Activated naive CD8-positive, alpha-beta T cell treated with anti-CD3 and anti-CD28 coated beads for 36 hours (primary cell): ENCODE measurements at places on chromosomes 1 and 21.
A peak's percentile ranks its signal among the peaks of the same experiment; 100 is the strongest.

GRCh38 chr1:64624808-64625207 is 120.1 kb upstream of the RAVER2 start:
- no peak for DNase-seq

GRCh38 chr1:8474369-8474768 is 156.5 kb downstream of the SLC45A1 start:
- DNase-seq: no peak

DNA sequence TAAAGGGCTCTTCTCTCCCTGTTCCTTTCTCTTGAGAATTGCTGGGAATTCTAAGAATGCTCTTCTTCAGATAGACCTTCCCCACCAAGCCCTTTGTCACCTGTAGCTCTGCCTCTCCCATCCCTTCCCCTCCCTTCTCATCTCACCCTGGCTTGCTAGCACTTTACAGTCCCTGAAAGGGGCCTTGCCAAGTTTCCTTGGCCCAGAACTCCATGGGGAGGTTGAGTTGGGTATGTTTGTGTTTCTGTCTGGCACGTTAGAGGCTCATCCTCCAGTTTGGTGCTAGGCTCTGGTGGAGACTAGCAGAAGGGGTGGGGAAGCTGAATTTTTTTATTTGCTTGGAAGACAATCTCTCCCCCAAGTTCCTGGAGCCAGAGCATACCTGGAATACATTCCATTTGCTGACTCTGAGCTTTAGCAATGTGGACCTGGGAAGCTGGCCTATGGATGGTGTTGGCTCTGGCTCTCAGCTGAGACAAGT is 4.9 kb downstream of the CGN start:
- no peak for DNase-seq

DNA sequence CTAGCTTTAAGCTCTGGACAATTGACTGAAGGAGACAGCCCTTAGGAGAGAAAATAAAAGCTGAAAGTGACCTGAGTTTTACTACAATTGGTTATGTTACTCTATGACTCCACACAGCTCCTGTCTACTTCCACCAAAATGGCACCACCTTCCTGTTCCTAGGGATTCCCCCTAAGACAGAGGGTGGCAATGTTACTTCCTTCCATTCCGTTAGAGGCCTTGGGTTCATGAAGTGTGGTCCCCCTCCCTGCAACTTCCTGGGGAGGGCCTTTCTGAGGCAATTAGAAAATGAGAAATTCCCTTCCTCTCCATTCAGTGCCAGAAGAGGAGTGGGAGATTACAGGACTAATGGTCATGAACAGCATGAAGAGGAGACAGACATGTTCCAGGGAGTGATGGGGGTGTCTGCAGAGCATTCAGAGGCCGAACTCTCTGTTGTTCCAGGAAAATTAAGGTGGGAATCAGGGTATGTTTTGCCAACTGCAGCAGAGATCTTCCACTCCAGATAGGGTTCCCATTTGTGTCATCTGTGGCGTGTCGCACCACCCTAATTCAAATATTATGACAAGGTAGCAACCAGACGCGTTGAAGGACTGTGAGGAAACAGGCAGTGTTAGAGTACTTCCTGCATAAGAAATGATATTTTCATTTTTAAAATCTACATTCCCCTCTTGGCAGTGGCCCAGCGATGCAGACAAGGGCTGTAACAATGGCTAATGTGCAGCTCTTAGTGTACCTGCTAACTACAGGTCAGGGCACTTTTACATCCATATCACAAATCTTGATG is 53.1 kb upstream of the TRIM67 start:
- no peak for DNase-seq

DNA sequence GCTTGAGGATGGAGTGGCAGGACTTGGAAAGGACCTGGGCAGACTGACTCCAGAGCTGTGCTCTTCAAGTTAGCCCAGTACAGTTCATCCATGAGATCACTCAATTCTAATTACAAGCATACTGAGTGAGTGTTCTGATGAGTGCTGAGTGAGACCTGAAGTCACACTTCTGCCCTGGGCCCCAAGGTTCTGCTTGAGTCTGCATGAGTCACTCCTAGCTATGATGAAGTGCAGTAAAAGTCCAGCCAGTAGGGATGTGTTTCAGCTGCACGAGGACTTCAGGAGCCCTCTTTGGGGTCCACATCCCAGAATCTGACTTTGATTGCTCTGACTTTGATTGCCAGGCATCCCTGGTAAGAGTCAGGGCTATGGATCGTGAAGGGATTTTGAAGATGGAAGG is 35.8 kb downstream of the PLEKHA6 start:
- peak; percentile 47 for DNase-seq

- no peak for DNase-seq
Measured at GRCh38 chr1:37096523-37096922, 62.2 kb upstream of the GRIK3 start.

- DNase-seq: no peak
Measured at GRCh38 chr1:109500941-109501381, 7.1 kb downstream of the CYB561D1 start.

GRCh38 chr1:97078872-97079271 is 357.3 kb downstream of the PTBP2 start:
- DNase-seq: no peak

DNA sequence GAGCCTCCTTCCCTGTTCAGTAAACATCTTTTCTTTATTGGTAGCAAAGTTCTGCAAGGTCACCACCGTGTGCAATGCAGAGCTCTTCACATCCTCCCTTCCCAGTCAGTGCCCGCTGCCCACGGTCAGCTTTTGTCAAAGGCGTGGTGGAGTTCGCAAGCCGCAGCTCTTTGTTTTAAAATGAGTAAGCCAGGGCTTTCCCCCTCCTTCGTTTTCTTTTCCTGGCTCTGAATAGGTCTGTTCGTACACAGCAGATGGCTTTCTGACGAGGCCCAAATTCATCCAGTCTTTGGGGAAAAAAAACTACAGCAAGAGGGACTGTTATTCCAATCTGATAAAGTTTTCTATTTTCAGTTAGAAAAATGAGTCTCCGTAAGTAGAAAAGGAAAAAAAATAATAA is 153.2 kb downstream of the LRIG2 start:
- DNase-seq: no peak

GRCh38 chr1:116067566-116067890 is 43.7 kb upstream of the MAB21L3 start:
- no peak for DNase-seq

- DNase-seq: no peak
Measured at GRCh38 chr1:1281533-1282321, 1.5 kb downstream of the SCNN1D start.

- DNase-seq: no peak
Measured at GRCh38 chr1:210448297-210448892, 119.7 kb downstream of the HHAT start.

DNA sequence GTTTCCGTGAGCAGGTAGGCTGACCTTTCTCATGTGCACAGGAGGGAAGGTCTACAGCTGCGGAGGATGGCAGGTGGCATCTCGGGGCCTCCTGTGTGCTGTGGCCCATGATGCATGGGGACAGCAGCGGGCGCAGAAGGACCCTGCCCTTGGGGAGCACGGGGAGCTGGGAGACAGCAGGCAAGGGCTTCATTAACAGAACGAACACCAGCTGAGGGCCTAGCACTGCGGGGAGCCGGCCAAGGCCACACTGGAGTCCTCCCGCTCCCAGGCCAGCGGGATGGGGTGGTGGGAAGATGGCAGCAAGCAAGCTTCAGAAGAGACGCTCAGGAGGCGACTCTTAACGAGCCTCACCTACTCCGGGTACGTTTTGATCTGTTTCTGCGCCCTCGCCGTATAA is 66.6 kb downstream of the SCCPDH start:
- no peak for DNase-seq

DNA sequence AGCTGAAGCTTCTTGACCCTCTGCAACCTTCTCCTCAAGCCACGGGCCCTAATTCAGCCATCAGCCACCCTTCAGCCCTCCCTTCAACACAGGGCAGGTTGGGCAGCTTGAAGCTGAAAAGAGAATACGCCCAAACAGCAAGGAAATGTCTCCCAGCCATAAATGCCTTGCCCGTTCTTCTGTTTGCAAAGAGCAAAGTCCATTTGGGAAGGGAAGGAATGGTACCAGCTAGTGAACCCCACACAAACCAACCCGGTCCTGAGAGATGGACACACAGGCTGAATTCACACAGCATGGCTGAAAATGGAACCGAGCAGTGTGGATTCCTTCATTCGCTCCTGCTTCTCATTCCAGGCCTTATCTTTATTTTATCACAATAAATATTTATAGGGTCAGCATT is 11.5 kb downstream of the PLEKHA6 start:
- no peak for DNase-seq

DNA sequence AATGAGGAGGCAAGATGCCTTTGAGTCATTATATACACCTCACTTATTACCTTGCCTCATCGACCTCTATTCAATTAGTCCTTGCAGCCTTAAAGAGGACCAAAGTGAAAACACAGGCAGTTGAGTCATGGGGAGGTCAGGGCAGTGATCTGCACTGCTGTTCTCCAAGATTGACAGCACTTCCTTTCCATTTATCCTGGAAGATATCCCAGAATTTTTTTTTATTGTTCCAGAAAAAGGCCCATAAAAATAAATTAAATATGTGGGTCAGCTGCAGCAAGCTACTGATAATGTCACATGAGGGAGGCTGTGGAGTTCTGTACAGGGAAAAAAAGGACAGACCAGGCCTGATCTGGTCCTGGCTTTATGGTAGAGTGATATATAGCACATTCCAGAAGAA is 33.2 kb upstream of the CDC42BPA start:
- no peak for DNase-seq

DNA sequence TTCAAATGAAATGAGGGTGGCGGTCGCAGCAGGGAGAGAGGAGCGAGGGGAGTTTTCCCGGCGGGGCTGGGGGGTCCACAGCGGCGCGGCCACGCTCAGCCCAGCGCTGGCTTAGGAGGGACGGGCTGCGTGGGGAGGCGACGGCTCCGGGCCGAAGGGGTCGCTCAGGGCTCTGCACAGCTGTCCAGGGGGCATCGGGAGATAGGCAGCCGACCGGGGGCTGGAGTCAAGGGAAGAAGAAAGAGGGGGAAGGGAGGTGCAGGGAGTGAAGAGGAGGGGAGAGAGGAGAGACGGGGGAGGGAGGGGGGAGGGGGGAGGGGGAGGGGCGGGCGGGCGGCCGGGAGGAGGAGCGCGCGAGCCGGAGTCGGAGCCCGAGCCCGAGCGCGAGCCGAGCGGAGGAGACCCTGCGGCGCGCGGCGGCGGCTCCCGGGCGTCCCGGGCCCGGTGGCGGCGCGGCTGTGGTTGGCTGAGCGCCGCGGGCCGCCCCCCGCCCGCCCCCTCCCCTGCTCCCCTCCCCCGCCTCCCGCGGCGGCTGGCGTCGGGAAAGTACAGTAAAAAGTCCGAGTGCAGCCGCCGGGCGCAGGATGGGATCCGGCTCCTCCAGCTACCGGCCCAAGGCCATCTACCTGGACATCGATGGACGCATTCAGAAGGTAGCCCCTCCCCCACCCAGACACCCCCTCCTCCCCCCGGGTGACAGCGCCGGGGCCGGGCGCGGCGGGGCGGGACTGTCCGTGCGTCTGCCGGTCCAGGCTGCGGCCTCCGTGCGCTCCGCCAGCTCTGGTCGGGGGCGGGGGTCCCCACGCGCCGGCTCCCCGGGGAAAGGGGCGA is at the start of gene PDE9A:
Gene PDE9A, plus strand, starts transcription at position 391 of the 831 bp plus-strand sequence. Its CDS starts 194 bp downstream, at position 585.
- peak; percentile 49 for DNase-seq

DNA sequence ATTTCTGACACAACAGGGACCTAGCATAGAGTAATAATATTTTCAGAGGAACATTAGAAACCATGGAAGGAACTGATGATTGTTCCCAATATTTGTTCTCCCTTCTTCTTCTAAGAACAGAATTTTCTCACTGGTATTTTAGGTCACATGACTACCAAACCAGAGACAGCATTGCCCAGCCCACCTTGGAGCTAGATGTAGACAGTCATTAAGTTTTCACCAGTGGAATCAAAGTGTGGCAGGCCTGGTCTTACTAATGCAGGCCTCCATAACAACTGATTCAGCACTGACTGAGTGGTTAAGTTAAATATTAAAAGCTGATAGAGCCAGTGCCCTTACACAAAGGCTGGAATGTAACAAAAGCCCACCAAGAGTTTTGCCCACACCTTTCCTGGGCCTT is 244.4 kb downstream of the ZNF648 start:
- no peak for DNase-seq

DNA sequence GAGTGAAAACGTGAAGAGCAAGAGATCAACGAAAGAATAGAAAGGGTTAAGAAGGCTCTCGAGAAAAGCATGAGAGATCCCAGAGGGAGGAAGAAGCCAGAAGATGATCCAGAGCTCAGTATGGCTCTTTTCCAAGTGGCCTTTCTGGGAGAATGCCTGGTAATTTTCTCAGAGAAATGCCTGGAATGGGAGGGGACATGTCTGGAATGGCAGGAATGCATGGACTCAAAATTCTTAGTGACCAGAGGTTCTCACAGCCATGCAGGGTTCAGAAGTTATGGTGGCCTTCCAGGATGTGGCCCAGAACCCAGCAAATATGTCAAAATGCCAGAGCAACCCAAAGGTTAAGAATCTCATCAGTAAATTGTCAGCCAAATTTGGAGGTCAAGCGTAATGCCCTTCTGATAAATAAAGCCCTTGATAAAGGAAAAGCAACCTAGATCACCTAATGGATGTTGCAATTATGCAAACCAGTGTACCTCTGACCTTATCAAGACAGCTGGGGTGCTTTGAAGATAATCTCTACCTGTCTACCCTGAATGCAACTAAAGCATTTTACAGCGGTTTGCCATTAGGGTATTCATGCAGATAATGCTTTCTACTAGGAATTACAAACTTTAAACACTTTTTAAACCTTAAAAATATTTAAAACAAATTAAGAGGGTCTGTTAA is 53.1 kb downstream of the NBPF6 start:
- no peak for DNase-seq
